ENCODE measurements at places on chromosomes 7 and 10. TPM values are rescaled to one million over a fixed set of nuclear protein-coding genes. Genes with fewer than 3 reads are reported as not detected.
A peak's percentile ranks its signal among the peaks of the same experiment; 100 is the strongest.

DBNL gene
- total RNA-seq, result 108 TPM

OR2A7 gene
- 2.3 TPM for total RNA-seq

APBB1IP gene
- 67.0 TPM for total RNA-seq

ACSL5 gene
- 40.3 TPM for total RNA-seq

AGBL3 gene
- total RNA-seq, result 2.3 TPM

GRCh38 chr7:82506208-82506607 is 62.6 kb upstream of the CACNA2D1 start:
- no peaks in the 10 kb centered on the region for H3K27me3 ChIP-seq
- H3K27ac ChIP-seq, result no peak overlapping the region
- H3K4me1 ChIP-seq, result no peaks in the 10 kb centered on the region
- no peak overlapping the region for H3K4me3 ChIP-seq

- no peaks in the 10 kb centered on the region for H3K27me3 ChIP-seq
- 0 out of 2 replicates have a peak overlapping the region, but pooled peaks have one; percentile 16 for H3K4me3 ChIP-seq
- peak; percentile 21 for DNase-seq
- peaks cover 19% of the 10 kb centered on the region for H3K4me1 ChIP-seq
Observed at GRCh38 chr10:132446661-132447445, 49.9 kb downstream of the PWWP2B start.

- no peak overlapping the region for H3K27ac ChIP-seq
- DNase-seq, result no peak
- no peaks in the 10 kb centered on the region for H3K4me1 ChIP-seq
- no peaks in the 10 kb centered on the region for H3K36me3 ChIP-seq
Observed at GRCh38 chr10:53899463-53900160, 901.4 kb downstream of the PCDH15 start.

DNA sequence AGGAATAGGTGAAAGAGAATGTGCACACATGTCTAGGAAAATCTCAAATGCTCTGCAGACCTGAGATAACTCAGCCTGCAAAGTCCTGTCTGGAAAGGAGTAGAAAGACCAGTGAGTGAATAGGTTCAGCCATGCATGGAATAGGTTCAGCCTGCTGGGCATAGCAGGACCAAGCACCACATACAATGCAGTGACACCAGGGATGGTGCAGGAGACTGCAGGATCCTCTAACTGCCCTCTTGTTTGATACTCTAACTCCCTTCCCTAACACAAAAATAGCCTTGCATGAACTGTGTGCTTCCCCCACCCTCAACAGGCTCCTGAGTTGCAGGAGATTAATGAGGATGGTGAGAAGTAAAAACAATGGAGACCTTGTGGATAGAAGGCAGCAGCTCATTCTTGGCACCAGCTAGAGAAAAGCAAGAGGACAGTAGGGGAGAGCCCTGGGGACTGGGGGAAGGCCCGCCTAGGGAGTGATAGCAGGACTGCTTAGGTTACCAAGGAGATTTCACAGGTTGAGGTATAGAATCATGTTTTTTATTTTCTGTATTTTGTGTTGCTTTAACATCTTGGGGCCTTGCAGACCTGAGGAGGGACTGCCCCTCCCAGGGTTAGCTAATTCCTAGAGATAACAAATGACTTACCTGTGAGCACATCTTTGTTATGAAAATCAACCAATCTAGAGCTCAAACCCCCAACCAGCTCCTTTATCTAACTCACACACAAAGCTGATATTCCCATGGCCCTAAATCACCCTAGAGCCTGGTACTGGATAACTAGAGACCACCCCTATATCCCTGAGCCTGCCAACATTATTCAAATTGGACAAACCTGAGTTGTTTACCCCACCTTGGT is 187.8 kb downstream of the PLPP4 start:
- H3K36me3 ChIP-seq, result no peaks in the 10 kb centered on the region
- H3K27ac ChIP-seq, result no peak overlapping the region
- no peak overlapping the region for H3K4me3 ChIP-seq
- no peaks in the 10 kb centered on the region for H3K27me3 ChIP-seq
- H3K4me1 ChIP-seq, result no peaks in the 10 kb centered on the region

GRCh38 chr10:85900061-85900460 is 466.5 kb downstream of the GRID1 start:
- H3K36me3 ChIP-seq, result no peaks in the 10 kb centered on the region
- no peaks in the 10 kb centered on the region for H3K4me1 ChIP-seq
- H3K27ac ChIP-seq, result no peak overlapping the region
- no peak for DNase-seq

GRCh38 chr10:122420624-122421007 is 33.8 kb upstream of the ARMS2 start:
- H3K27me3 ChIP-seq, result no peaks in the 10 kb centered on the region
- H3K36me3 ChIP-seq, result no peaks in the 10 kb centered on the region
- H3K27ac ChIP-seq, result no peak overlapping the region
- H3K4me3 ChIP-seq, result no peak overlapping the region
- no peaks in the 10 kb centered on the region for H3K4me1 ChIP-seq

GRCh38 chr10:102546606-102547320 is 43.0 kb downstream of the SUFU start:
- H3K4me1 ChIP-seq, result no peaks in the 10 kb centered on the region
- peaks cover 2% of the 10 kb centered on the region for H3K36me3 ChIP-seq
- H3K4me3 ChIP-seq, result no peak overlapping the region
- no peak for DNase-seq
- no peak overlapping the region for H3K27ac ChIP-seq

GRCh38 chr7:29765490-29765889 is 40.8 kb upstream of the WIPF3 start:
- no peaks in the 10 kb centered on the region for H3K36me3 ChIP-seq
- 0 out of 2 replicates have a peak, but pooled peaks cover 4% of the 10 kb centered on the region for H3K27me3 ChIP-seq
- H3K4me1 ChIP-seq, result no peaks in the 10 kb centered on the region
- H3K27ac ChIP-seq, result no peak overlapping the region
- no peak overlapping the region for H3K4me3 ChIP-seq
- DNase-seq, result no peak

- peaks cover 7% of the 10 kb centered on the region for H3K4me1 ChIP-seq
- H3K36me3 ChIP-seq, result peaks cover 1% of the 10 kb centered on the region
- DNase-seq, result no peak
- H3K27me3 ChIP-seq, result no peaks in the 10 kb centered on the region
- peak within 1 kb of the TSS; percentile 37 for H3K27ac ChIP-seq
Observed at GRCh38 chr7:150716368-150716767, at the start of gene GIMAP1. Gene GIMAP1 (plus strand): TSS chr7:150716613. CDS start chr7:150719048, 2,435 bp downstream.

DNA sequence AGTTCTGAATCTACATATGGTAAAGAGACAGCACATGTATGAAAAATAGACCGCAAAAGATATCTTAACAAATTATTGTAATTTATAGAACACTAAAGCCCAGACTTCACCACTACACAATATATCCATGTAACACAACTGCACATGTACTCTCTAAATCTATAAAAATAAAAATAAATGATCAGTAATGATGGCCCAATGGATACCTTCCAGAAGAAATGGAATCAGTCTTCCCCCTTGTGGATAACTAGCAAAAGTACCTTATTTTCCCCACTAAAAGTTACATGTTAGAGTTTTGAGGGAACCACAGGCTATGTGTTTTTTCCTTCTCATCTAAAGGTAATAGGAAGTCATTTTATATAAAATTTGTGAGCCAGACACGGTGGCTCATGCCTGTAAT is 25.7 kb downstream of the C7orf25 start:
- H3K4me3 ChIP-seq, result no peak overlapping the region
- H3K27ac ChIP-seq, result no peak overlapping the region
- peaks cover 1% of the 10 kb centered on the region for H3K27me3 ChIP-seq
- H3K4me1 ChIP-seq, result no peaks in the 10 kb centered on the region
- DNase-seq, result no peak

DNA sequence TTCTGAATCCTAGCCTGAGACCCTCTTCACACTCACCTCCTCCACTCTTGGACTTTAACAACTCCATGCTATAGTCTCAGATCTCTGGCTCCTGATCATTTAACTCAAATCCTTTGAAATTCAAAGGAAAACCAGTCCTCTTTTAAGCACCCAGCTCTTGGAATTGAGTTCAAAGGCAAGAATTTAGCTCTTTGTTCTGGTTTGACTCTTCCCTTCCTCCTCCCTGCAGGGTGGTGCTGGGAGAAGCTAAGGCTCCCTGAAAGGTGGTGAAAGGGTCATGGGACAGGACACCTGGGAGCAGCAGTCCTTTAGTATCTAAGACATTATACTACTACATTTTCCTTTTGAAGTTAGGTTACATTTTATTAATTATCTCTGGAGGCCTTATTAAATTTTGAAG is 259.4 kb downstream of the CCSER2 start:
- H3K4me1 ChIP-seq, result no peaks in the 10 kb centered on the region
- no peaks in the 10 kb centered on the region for H3K36me3 ChIP-seq
- H3K27ac ChIP-seq, result no peak overlapping the region
- H3K4me3 ChIP-seq, result no peak overlapping the region
- no peak for DNase-seq

DNA sequence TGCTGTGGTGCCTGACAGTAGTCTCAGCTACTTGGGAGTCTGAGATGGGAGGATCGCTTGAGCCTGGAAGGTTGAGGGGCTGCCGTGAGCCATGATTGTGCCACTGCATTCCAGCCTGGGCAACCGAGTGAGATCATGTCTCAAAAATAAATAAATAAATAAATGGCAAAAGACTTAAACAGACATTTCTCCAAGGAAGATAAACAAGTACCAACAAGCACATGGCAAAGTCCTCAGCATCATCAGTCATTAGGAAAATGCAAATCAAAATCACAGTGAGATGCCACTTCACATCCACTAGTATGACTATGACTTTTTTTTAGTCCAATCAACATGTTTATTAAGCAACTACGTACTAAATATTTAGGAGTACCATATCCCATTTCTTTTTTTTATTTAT is 21.3 kb upstream of the KPNA7 start:
- no peaks in the 10 kb centered on the region for H3K4me1 ChIP-seq
- H3K4me3 ChIP-seq, result no peak overlapping the region
- H3K27ac ChIP-seq, result no peak overlapping the region
- no peaks in the 10 kb centered on the region for H3K27me3 ChIP-seq
- no peaks in the 10 kb centered on the region for H3K36me3 ChIP-seq

GRCh38 chr7:26441002-26441521 is 149.4 kb downstream of the SNX10 start:
- no peak overlapping the region for H3K27ac ChIP-seq
- H3K36me3 ChIP-seq, result no peaks in the 10 kb centered on the region

GRCh38 chr10:51308116-51308515 is 233.8 kb downstream of the PRKG1 start:
- no peaks in the 10 kb centered on the region for H3K36me3 ChIP-seq
- H3K4me1 ChIP-seq, result no peaks in the 10 kb centered on the region
- no peak for DNase-seq
- H3K4me3 ChIP-seq, result no peak overlapping the region

GRCh38 chr7:55425141-55425752 is 60.1 kb downstream of the LANCL2 start:
- H3K27me3 ChIP-seq, result no peaks in the 10 kb centered on the region
- H3K27ac ChIP-seq, result no peak overlapping the region
- no peak for DNase-seq
- no peaks in the 10 kb centered on the region for H3K36me3 ChIP-seq

DNA sequence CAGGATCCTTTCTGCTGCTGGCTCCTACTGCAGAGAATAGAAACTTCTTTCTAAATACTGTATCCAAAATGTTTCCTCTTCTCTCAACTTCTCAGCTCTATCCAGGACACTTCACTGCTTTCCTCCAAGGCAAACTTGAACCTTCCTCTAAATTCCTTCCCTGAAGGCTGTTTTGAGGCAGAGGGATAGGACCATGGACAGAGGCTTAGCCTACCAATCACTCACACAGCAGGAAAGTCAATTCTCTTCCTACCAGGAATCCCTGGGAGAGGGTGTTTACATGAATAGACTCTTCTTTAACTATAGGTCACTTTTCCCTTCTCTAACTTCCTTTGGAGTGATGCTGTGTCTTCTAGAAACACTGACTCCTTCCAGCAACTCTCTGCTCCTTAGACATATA is 115.6 kb upstream of the MKLN1 start:
- no peaks in the 10 kb centered on the region for H3K27me3 ChIP-seq
- no peak overlapping the region for H3K4me3 ChIP-seq
- H3K4me1 ChIP-seq, result no peaks in the 10 kb centered on the region
- H3K36me3 ChIP-seq, result no peaks in the 10 kb centered on the region

DNA sequence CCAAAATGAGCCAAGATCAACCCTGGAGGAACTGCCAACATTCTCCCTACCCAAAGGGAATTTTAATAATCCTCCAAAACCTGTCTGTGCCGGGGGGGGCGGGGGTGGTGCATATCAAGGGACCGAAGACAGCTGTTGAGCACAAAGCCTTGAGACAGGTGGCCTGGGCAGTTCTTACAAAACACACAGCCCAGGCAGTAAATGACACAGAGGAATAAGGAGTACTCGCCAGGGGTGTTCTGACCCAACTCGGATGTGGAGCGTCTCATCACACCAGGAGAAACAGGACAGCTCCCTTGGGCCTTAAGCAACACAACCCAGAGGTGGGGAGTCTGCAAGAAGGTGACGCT is 35.6 kb downstream of the PLAC9 start:
- H3K27ac ChIP-seq, result no peak overlapping the region
- H3K27me3 ChIP-seq, result no peaks in the 10 kb centered on the region
- no peak overlapping the region for H3K4me3 ChIP-seq
- DNase-seq, result no peak
- H3K4me1 ChIP-seq, result no peaks in the 10 kb centered on the region

- DNase-seq, result no peak
- no peaks in the 10 kb centered on the region for H3K27me3 ChIP-seq
- H3K4me1 ChIP-seq, result no peaks in the 10 kb centered on the region
- no peak overlapping the region for H3K4me3 ChIP-seq
- H3K36me3 ChIP-seq, result no peaks in the 10 kb centered on the region
Observed at GRCh38 chr7:12943781-12944180, 256.3 kb downstream of the ARL4A start.

DNA sequence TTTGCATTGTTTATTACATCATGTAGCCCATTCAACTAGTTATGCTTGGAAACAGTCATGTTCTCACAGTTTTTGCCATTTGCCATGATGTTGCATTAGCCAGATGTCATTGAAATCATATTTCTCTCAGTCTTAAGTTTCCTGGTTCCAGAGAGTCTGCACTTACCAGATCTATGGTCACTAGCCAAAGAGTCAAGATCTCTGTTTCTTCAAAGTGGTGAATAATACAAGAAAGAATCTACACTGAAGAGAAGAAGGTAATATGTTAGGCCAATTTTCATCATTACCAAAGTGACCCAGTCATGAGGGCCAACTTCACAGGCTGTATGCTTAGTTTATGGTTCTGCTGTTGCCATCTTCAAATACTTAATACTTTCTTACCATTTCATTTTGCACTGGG is 89.0 kb upstream of the PHYHIPL start:
- H3K36me3 ChIP-seq, result no peaks in the 10 kb centered on the region
- H3K4me3 ChIP-seq, result no peak overlapping the region
- no peaks in the 10 kb centered on the region for H3K4me1 ChIP-seq
- H3K27me3 ChIP-seq, result no peaks in the 10 kb centered on the region
- no peak for DNase-seq
- H3K27ac ChIP-seq, result no peak overlapping the region

Measured in GM12878 (cell line).